ENCODE measurements at places on chromosomes 3 and 15. TPM values are rescaled to one million over a fixed set of nuclear protein-coding genes. Genes with fewer than 3 reads are reported as not detected.

The CPNE4 gene
- not detected for total RNA-seq

- H3K27me3 ChIP-seq = no peaks in the 10 kb centered on the region
- H3K27ac ChIP-seq = peak overlapping the region; percentile 93
- peaks cover 17% of the 10 kb centered on the region for H3K4me1 ChIP-seq
- peak overlapping the region; percentile 99 for H3K4me3 ChIP-seq
- peaks cover 4% of the 10 kb centered on the region for H3K36me3 ChIP-seq
Measured at GRCh38 chr15:80989081-80989517, 520 bp downstream of the MESD start.

DNA sequence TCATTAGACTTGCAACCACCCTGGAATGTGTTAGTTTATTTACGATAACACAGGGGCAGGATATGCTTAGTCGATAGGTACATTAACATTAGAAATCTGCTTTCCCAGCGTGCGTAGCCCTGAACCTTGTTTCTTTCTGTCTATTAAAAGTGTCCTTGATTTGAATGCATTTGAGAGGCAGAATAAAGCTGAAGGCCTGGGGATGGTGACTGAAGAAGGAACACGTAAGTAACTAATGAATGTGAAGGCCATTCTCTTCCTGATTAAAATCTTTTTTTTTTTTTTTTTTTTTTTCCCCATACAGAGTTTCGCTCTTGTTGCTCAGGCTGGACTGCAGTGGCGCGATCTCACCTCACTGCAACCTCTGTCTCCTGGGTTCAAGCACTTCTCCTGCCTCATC, 142.8 kb upstream of the CHRM5 start:
- peaks cover 2% of the 10 kb centered on the region for H3K27me3 ChIP-seq
- no peak overlapping the region for H3K27ac ChIP-seq
- no peak for DNase-seq
- no peak overlapping the region for H3K4me3 ChIP-seq

GRCh38 chr15:64478863-64479262, 18.5 kb downstream of the ZNF609 start:
- H3K36me3 ChIP-seq = 0 out of 2 replicates have a peak, but pooled peaks cover 3% of the 10 kb centered on the region
- H3K27me3 ChIP-seq = no peaks in the 10 kb centered on the region
- DNase-seq = no peak
- no peaks in the 10 kb centered on the region for H3K4me1 ChIP-seq

The MEIS2 gene
- 9.3 TPM for total RNA-seq
